ENCODE measurements at places on chromosomes 6 and 20.

- DNase-seq: no peak
Observed at GRCh38 chr6:16522937-16523336, 238.3 kb downstream of the ATXN1 start.

GRCh38 chr6:21873562-21873961 is 280.0 kb downstream of the SOX4 start:
- no peak for DNase-seq

GRCh38 chr6:40922281-40922680 is 116.7 kb downstream of the UNC5CL start:
- no peak for DNase-seq

GRCh38 chr20:36368869-36369268 is 62.7 kb downstream of the DLGAP4 start:
- DNase-seq: no peak

GRCh38 chr20:16287776-16288175 is 285.5 kb downstream of the KIF16B start:
- DNase-seq: no peak

DNA sequence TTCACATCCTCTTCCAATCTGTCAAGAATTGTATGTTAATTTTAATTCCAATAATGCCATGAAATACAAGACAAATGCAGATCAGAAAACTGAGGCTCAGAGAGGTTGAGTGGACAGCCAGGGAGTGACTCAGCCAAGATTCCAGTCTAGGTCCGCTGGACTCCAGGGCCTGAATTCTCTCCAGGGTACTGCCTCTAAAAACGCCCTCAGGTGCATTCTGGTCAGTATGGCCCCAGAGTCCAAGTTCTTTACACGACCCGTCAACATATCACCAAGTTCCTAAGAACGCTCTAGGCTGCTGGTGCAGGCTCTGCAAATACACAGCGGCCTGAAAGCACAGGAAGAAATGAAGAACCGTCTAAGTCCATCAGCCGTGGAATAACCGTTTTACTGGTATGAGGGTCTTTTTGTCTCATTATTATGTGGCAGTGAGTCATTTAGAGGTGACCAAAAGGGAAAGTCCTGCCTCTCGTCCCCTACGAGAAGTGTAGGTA is 709 bp upstream of the ASXL1 start:
- no peak for DNase-seq

DNA sequence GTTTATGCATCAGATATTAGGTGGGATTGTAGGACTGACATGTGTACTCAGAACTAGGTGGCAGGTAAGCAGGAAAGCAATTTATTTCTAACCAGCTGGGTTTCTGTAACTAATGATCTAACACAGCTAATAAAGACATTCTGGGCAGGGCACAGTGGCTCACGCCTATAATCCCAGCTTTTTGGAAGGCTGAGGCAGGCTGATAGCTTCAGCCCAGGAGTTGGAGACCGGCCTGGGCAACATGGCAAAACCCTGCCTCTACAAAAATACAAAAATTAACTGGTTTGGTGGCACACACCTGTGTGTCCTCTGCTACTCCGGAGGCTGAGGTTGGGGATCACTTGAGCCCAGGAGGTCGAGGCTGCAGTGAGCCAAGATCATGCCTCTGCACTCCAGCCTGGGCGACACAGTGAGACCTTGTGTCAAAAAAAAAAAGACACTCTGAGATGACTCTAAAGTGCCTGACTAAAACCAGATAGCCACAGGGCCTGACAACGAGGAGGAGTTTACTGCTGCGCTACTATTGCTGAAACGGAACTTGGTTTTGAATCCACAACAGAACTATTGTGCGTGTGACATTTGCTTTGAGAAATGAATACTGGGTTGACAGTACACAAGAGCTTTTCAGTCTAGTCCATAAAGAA is 29.2 kb upstream of the CEP85L start:
- DNase-seq: peak; percentile 50

DNA sequence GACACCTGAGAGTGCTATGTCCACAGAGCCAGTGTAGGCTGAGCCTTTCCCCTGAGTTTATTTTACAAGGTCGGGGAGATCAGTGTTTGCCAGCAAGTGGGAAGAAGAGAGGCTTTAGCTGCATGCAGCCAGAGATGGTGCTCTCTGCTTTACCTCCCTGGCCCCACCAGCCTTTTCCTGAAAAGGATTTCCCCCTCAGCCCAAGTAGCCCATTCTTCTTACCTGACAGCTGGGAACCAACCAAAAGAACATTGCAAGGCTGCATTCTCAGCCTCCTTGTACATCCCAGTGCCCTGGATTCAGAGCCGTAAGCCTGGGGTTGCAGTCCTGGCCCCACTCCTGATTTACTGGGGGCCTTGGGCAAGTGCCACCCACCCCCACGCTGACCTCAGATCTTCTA is 16.9 kb downstream of the SNPH start:
- DNase-seq: no peak

- no peak for DNase-seq
Observed at GRCh38 chr20:47035026-47035590, 140.5 kb downstream of the EYA2 start.

DNA sequence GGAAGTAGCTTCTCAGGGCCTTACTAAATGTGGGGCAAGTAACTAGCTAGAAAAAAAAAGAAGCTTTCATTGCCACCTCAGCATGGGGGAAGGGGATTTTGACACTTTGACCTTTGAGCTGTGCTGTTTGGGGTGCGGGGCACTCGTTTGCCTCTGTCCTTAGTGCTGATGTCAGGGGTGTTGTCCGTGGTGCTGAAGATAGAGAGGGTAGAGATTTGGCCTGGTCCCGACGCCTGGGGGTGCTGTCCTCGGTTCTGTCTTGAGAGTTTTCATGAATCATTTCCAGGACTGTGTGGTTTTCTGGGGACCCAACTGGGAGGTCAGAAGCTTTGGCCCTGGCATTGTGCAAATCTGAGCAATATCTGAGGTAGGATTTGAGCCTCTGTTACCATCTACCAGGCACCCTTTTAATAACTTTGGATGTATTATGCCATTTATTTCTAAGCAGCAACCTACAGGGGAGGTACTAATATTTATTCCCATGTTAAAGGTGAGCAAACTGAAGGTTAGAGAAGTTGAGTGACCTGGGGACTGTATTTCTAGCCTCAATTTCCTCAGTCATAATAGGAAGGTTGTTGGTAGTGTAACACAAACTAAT is 78.0 kb downstream of the DLGAP4 start:
- DNase-seq: peak; percentile 71

GRCh38 chr20:10792291-10792690 is 118.5 kb upstream of the JAG1 start:
- no peak for DNase-seq

- DNase-seq: no peak
Observed at GRCh38 chr6:150664091-150664490, 64.4 kb downstream of the PLEKHG1 start.

GRCh38 chr6:108561742-108562502 is 1.2 kb downstream of the FOXO3 start:
- no peak for DNase-seq

DNA sequence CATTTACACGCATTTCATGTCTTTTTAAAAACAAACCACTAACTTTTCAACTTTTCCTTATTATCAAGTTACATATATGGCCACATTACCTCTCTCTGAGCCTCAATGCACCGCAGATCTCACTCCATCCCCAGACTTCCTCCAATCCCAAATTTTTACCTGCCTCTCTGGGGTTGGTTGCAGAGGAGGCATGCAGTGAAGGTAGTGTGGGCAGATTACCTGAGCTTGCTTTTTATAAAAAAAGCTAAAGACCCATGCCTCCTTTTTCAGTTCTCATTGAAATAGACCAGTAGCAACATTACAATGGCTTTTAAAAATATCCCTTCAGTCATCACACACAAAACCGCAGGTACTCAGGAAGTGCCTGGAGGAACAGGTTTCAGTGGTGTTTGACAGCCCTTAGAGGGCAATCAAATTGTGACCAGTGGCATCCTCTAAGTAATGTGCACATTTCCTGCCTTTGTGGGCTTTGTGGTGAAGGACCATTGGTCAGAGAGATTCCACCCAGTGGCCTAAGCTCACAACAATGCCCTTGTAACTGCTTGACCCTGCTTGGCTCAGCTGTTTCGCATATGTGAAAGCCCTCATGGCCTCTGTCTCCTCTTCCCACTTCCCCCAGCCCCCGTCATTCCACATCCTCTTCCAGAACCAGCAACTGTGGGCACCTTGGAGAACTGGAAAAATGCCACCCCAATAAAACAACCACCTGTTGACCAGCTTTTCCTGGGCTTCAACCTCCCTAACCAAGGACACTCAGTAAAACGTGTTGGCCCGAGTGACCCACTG is 30.2 kb upstream of the IL17A start:
- peak; percentile 31 for DNase-seq

- no peak for DNase-seq
Observed at GRCh38 chr20:31355981-31356380, 12.4 kb upstream of the DEFB118 start.

GRCh38 chr6:36387440-36388303 is at the start of gene ETV7:
Gene ETV7, minus strand, starts transcription at chr6:36387669. Its CDS starts 128 bp downstream, at chr6:36387541.
- peak; percentile 67 for DNase-seq

- DNase-seq: no peak
Observed at GRCh38 chr6:11766589-11767450, 11.8 kb downstream of the ADTRP start.

DNA sequence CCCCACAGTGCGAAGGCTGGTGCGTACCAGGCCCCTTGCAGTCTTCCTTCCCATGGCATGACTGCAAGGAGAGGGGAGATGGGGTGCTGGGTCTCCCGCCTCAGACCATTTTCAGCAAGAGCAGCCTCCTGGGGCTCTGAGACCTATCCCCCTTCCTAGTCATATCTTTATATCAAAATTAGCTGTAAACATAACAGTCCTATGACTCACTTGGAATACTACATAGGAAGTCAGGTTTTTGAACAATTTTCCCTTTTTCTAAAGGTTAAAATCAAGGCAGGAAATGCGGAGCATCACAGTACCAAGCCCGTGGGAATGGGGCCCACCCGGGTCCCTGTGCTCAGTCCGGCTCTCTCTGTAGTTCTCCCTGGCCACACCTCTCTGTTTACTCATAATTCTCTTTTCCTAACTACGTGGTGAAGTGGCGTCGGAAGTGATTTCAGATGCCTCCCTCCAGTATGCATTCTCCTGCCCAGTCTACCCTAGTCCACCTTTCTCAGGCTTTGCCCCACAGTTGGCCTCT is 109.8 kb upstream of the TMEM170B start:
- DNase-seq: no peak

DNA sequence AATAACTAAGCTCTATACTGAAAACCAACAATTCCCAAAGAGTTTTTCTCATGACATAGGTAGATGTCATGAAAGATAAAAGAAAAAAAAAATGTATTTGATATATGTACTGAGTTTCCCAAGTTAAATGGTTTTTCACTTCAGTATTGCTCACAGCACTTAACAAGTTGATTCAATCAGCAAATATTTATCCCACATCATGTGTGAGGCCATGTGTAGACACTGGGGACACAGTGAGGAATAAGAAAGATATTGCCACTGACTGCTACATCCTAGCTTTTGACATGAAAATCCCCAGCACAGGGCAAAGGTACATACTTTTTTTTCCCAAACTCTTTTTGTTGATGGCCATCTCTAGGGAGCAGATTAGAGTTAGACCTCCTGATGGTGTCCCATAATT is 25.3 kb downstream of the SPTLC3 start:
- DNase-seq: no peak

- DNase-seq: no peak
Observed at GRCh38 chr6:165858586-165858985, 195.5 kb upstream of the PDE10A start.

- no peak for DNase-seq
Observed at GRCh38 chr6:107409942-107410341, 49.4 kb downstream of the PDSS2 start.

DNA sequence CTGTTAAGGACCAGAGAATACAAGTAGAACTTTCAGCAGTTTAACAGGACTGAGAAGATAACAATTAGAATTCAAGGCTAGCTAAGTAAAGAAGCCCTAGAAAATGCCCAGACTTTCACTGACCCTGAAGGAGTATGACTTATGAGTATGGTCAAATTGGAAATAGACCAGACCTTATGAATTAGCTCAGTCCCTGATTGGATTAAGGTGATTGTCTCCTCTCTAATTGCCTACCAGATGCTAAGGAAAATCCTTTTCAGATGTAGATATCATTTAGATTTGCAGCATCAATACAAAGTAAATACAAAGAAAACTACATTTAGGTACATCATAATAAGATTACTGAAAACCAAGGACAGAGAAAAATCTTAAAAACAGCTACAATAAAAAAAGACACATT is 58.9 kb downstream of the CNR1 start:
- DNase-seq: no peak

GRCh38 chr20:36065427-36065998 is 89.0 kb upstream of the EPB41L1 start:
- no peak for DNase-seq

DNA sequence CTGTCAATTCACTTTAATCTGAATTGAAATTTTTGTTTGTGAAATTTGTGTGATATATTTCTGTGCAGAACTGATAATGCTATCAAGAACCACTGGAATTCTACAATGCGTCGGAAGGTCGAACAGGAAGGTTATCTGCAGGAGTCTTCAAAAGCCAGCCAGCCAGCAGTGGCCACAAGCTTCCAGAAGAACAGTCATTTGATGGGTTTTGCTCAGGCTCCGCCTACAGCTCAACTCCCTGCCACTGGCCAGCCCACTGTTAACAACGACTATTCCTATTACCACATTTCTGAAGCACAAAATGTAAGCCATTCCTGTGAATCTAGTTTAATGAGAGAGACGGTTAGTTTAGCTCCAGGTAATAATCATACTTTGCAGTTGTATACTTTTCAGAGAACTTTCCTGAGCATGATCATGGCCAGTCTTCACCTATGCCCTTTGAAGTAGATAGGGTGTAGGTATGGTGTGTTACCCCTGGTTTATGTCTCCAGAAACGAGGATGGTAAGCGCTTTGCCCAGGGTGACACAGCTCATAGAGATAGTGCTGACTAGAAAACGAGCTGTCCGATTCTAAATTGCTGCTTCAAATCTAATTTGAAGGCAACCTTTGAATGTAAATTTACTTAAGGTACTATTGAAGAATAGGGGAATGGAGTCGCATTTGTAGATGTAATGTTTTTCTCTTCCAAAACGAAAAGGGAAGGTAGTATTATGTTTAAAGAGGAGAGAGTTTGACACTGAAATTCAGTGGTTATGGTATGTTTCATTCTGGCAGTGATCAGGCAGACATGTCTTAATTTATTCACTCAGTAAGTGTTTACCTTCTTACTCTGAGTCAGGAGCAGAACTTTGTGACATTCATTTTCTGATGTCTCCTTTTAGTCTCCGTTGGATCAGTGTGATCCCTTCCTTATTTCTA is 11.4 kb downstream of the MYB start:
- DNase-seq: no peak

DNA sequence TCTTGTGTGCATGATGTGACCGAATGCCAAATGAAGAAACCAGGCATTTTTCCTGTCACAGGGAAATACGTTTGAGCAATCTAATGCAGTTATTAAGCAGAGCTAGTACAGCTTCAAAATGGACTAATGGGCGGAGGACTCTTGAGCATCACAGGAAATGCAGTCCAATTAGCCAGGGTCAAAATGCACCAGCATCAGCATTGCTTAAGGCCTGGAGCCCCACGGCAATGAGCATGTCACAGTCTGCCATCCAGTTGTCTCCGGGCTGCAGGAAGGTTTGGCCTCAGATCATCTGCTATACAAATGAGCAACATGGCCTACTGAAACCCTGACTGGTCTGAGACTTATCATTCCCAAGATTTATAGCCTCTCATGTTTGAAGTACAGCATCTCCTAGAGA is 652.1 kb upstream of the SLC35B3 start:
- DNase-seq: no peak

DNA sequence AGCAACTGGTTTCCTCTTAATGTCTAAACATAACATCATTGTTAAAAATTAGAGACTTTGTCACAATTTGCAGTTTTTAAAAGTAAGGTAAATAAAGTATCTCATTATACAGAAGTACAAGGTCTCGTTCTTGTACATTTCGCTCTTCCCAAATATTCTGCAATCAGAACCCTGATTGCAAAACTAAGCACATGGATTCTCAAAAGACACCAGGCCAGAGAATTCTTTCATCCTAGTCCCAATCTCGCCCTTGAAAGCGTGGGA is 355 bp upstream of the AKAP7 start:
- no peak for DNase-seq
